ENCODE measurements at places on chromosomes 2 and 18.

- no peak for DNase-seq
Measured at GRCh38 chr18:75034937-75035336, 174.0 kb downstream of the PTGR3 start.

- DNase-seq = no peak
Measured at GRCh38 chr2:84532291-84532690, 16.0 kb downstream of the DNAH6 start.

GRCh38 chr2:241924069-241924908, 54.8 kb downstream of the RTP5 start:
- no peak for DNase-seq

DNA sequence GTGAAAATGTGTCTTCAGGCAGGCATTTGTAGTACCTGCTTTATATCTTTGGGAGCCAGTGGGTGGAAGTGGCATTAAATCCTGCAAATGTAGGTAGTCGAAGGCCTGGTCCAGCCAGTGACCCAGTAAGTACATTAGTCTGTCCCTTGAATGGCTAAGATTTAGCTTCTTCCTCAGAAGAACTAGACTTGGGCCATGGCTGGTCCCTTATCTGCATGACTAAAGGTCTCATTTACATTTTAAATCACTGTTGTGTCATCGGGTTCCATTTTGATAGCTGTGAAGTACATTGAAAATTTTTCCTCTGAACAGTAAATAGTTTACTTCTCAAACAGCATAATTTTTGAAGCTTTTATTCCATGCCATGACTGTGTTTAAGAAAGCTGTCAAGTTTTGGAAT, 438.4 kb upstream of the KLHL29 start:
- DNase-seq = no peak

DNA sequence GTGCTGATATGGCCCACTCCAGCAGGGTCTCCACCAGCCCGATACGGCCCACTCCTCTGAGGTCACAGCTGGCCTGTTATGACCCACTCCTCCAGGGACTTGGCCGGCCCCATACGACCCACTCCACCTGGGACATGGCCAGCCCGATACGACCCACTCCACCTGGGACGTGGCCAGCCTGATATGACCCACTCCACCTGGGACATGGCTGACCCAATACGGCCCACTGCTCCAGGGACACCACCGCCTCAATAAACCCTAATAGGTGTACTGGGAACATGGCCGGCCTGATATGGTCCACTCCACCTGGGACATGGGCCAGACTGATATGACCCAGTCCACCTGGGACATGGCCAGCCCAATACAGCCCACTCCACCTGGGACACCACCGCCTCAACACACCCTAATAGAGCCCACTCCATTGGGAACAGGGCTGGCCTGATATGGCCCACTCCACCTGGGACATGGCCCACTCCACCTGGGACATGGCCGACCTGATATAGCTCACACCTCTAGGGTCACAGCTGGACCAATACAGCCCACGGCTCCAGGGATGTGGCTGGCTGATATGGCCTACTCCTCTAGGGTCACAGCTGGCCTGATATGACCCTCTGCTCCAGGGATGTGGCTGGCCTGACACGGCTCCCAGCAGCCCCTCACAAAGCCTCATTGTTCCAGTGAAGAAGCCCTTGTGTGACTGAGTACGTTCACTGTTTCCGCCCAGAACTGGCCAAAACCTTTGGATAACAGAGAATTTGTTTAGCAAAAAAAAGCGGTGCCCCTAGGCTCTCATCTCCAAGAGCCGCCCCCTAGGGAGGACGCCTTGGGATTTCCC, 245.6 kb downstream of the HDAC4 start:
- DNase-seq = no peak

- DNase-seq = no peak
Measured at GRCh38 chr2:126966601-126967000, 67.9 kb downstream of the TEX51 start.

- no peak for DNase-seq
Measured at GRCh38 chr2:23584054-23584745, 199.2 kb downstream of the KLHL29 start.

DNA sequence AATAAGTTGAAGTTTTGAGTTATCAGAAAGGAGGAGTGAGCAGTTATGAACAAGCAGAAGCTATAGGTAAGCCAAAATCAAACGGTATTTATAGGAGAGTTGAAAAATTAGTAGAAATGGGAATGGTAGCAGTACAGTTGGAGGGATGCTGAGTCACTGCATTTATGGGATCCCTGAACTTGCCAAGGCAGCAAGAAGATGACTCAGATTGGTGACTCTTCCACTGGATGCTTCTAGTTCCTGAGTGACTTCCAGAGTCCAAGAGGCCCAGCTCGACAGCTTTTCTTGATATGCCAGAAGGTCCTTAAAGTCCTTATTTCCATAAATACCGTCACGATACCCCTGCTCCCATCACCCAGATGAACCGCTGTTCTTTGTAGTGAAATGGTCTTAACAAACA, 31.1 kb upstream of the ACTR3 start:
- peak; percentile 94 for DNase-seq

- DNase-seq = no peak
Measured at GRCh38 chr2:59196491-59196890, 955.4 kb upstream of the FANCL start.

GRCh38 chr2:205323929-205324328, 358.4 kb upstream of the NRP2 start:
- DNase-seq = no peak

GRCh38 chr2:16204886-16205620, 264.7 kb downstream of the MYCN start:
- no peak for DNase-seq

- DNase-seq = no peak
Measured at GRCh38 chr2:201419986-201420385, 31.3 kb downstream of the TRAK2 start.

GRCh38 chr2:65050931-65051330, 5.3 kb upstream of the CEP68 start:
- no peak for DNase-seq

GRCh38 chr18:79988071-79988450, 302 bp downstream of the TXNL4A start:
- DNase-seq = peak; percentile 41

- no peak for DNase-seq
Measured at GRCh38 chr2:134460583-134460998, 206.7 kb downstream of the MGAT5 start.

DNA sequence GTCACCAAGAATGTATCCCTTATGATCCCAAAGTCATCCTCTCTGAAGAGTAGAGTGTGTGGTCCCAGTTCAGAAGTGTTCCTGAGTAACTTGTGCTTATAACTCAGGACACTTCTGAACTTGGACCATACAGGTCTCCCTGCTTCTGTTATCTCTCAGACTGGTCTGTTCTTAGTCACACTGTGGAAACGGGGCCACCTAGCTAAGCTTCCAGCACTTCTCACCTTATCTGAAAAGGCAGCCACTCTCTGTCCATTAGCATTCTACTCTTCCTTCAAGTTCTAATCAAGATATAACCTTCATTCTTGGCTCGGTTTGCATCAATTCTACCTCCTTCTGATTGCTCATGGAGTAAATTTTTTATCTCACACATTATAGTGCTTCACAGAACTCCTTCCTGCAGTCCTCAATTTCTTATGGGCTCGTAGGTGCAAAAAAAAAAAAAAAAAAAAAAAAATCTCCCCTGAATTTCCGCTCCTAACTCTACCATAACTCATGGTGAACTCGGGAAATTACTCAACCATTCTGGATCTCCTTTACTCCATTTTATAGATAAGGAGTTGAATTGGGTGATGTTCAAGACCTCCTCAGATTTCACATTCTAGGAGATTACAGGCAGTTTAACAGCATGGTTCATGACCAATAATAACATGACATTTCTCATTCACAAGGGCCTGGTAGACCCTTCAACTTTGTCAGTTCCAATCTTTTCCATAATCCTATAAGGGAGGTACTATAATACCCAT, 108.4 kb downstream of the TACR1 start:
- no peak for DNase-seq

- no peak for DNase-seq
Measured at GRCh38 chr18:58276789-58277739, 233.0 kb downstream of the NEDD4L start.

DNA sequence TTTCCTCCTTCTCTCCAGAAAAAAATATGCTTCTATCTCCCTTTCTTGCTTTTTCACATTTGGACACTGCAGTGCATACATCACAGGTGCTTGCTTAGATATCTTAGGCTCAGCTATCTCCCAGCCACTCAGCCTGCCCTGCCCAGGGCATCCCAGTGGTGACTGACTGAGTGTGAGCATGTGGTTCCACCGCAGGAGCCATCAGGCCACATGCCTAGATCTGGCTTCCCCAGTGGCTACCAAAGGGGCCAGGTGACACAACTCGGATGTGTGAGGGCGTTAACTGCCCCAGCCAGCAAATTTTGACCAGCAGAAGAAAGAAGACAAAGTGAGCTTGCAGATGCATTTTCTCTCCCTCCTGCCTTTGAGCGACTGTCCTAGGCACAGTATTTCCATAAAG, 25.5 kb downstream of the SP5 start:
- DNase-seq = no peak

- DNase-seq = no peak
Measured at GRCh38 chr2:132757002-132757589, 87.1 kb upstream of the LYPD1 start.

- no peak for DNase-seq
Measured at GRCh38 chr18:68969027-68969426, 171.1 kb downstream of the CCDC102B start.

DNA sequence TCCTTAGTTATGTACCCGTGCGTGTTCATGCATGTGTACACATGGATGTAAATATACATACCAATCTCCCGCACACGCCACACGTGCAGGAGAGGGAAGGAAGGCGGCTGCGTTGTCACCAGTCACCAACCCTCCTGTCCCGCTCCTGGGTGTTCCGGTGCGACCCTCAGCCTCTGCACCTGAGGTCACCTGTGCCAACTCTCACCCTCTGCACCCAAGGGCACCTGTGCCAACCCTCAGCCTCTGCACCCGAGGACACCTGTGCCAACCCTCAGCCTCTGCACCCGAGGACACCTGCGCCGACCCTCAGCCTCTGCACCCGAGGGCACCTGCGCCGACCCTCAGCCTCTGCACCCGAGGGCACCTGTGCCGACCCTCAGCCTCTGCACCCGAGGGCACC, 192.8 kb upstream of the SALL3 start:
- no peak for DNase-seq

DNA sequence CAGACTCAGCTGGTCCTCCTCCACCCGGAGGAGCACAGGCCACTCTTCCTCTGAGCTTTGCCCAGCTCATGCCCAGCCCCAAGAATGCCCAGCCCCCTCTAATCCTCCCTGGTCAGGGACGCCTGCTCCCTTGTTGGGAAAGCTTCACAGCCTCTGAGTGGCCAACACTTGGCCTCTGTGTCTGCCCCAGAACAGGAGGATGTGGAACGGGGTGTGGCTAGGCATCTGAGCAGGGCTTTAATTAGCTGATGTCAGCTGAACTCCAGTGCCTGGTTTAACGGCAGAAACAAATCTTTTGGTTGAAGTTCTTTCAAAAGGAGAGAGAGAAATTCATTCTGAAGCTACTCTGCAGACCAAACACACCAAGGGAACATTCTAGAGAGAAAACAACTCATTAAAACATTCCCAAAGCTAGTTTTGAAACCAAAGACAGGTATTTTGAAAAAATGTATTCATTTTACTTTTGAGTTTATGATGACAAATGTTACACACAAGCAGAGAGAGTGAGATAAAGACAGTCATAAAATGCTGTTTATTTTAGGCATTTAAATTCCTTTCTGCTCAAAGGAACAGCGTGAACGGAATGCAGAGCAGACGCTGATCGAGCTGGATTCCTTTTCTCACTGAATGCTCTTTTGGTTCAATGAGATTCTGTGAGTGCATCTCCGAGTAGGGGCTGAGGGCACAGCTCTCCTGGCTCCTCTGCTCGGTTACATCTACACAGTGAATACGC, 63.8 kb downstream of the RTP5 start:
- DNase-seq = no peak

GRCh38 chr2:150166313-150167051, 321.0 kb downstream of the RND3 start:
- no peak for DNase-seq

GRCh38 chr2:237824085-237824484, 25.5 kb downstream of the RBM44 start:
- no peak for DNase-seq

DNA sequence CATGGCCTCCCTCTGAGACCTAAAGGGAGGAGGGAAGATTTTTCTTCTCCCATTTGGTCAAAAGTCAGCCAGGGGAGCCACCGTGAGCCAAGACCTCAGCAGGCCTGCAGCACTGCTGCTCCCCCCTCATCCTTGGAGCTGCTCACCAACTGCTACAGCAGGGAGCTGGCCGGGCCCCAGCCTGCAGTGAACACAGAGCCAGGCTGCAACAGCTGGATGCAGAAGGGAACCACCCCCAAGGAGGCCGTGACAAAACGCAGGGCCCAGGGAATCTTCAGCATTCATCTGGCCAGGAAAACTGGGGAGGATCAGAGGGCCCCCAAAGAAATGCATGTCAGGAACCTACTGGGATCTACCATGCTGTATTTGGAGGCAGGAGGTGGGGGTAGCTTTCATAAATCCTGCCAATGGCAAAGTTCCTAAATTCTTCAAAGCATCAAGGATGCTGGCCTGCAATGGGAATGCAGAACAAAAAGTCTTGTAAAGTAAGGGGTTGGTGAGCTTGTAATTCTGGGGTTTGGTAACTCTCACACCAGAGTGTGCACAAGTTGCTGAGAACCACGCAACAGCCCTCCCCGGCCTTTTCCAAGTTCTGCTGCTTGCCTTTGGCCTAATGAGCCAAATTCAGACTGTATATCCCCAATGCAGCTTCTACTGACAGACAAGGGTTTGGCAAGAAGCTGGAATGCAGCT, 61.0 kb downstream of the CACNB4 start:
- no peak for DNase-seq

- peak; percentile 62 for DNase-seq
Measured at GRCh38 chr2:40037303-40037702, 258.2 kb upstream of the THUMPD2 start.

GRCh38 chr2:127080938-127081755, 25.8 kb downstream of the BIN1 start:
- peak; percentile 88 for DNase-seq

DNA sequence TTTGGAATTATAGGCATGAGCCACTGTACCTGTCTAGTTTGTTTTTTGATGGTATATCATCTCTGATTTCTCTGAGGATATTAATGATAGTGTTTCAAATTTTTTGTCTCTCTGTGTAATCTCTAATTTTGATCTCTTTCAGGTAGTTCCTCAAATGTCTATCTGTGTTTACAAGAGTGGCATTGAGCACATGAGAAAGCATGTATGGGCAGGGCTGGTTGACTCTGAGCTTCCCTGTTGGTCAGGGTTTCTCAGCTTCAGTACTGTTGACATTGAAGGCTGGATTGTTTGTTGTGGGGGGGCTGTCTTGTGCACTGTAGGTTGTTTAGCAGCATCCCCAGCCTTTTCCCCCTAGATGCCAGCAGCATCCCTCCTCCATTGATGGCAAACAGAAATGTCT, 79.9 kb downstream of the TMEM247 start:
- DNase-seq = no peak

GRCh38 chr2:143000599-143000998, 123.1 kb downstream of the KYNU start:
- no peak for DNase-seq
